NCI-H2081 treated with DMSO at 0.1 percent for 48 hours (cell line): ENCODE measurements at places on chromosomes 7 and 10.

- no peak for DNase-seq
Measured at GRCh38 chr7:51027935-51028830, 245.5 kb upstream of the GRB10 start.

DNA sequence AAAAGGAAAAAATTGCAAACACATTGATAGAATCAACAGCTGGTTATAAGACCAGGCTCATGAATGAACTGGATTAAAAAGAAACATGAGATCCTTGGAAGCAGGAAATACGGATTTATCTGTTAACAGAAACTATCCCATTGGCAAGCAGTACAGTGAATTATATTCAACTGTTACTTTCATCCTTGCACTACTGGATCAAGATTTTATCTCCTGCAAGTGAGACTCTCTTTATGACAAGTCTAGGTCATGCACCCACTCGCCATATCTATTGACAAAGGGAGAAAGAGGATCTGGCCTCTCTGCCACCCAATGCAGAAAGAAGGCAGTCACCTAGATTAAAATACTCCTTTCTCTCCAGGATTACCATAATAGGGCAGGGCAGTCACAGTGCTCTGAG, 41.4 kb downstream of the CSTF2T start:
- DNase-seq = no peak

DNA sequence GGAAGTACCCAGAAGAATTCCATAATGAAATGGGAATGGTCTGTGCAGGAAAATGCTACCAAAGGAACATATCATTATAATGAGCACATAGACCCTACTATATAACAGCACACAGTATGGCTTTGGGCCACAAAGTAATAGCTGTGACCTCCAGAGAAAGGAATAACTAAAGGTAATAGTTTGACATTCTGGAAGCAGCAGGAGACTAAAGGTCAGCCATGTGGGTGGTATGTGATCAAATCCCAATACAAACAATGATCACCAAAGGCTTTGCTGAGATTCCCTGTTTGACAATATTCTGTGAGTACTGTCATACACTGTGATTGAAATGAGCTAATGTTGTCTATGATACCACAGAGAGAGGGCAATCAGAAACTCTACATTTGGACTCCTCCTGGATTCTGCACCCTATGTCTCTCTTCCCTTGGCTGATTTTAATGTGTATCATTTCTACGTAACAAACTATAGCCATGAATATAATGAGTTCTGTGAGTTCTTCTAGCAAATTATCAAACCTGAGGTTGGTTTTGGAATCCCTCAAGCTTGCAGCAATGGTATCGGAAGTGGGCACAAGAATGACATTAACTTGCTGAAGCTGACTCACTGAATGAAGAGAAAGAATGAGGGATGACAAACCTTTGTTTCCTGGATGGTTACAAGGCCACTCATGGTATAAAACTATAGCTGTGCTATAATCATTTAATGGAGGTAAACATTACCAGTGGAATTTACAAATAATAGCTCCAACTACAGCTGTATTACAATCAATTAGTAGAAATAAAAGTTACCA, 99.6 kb downstream of the JMJD1C start:
- no peak for DNase-seq

DNA sequence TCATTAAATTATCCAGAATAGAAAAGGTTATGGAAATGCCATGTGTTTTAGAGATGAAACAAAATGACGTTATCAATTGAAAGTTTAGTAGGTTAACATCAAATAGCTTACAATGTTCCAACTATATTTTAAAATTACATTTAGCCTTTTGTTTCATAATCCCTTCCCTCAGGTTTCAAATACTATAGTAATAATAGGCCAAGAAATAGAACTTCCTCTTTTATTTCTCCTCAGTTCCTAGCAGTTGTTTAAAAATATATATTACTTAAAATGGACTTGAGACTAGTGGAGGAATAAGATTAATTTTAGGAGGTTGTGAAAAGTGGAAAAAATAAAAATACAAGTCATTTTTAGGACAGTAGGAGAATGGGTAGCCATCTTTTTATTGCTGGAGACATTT, 16.4 kb upstream of the PDSS1 start:
- DNase-seq = no peak
